ENCODE measurements at places on chromosomes 16 and 17.

GRCh38 chr16:52581530-52581929, 34.6 kb upstream of the TOX3 start:
- DNase-seq: no peak

- DNase-seq: peak; percentile 72
Measured at GRCh38 chr16:68064791-68065365, 20.3 kb upstream of the NFATC3 start.

DNA sequence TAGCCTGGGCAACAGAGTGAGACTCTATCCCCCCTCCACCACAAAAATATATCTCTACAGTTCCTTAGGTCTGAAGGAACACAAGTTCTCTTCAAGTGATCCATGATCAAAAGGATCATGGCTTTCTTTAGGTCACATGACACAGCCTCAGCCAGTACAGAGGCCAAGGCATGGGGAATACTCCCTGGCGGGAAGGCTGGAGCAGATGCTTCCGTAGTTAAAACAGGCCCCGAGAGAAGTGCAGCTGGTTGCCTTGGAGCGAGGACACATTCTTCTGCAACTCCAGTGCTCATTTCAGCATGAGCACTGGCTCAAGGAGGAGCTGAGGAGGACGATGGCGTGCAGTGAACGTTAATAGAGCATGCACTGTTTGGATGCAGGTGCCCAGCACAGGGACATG, 13.5 kb downstream of the CDIP1 start:
- no peak for DNase-seq

DNA sequence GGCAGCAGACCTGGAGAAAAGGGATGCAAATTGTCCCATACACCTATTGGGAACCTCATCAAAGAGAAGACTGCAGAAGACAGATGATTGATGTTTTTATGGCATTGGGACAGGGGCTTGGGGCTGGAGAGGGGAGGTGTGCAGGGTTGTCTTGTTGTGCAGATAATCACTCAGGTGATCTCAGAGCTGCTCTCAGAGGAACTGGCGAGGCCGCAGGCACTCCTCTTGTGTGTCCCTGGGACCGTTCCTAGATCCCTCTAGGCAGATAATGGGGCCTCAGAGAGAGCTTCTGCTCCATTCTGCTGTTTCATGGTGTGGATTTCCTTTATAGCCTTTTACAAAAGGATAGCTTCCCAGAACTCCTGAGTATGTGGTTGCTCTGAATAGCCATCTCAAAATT, 1.6 kb downstream of the RNF213 start:
- no peak for DNase-seq

- no peak for DNase-seq
Measured at GRCh38 chr16:70345840-70346239, 863 bp upstream of the DDX19A start.

DNA sequence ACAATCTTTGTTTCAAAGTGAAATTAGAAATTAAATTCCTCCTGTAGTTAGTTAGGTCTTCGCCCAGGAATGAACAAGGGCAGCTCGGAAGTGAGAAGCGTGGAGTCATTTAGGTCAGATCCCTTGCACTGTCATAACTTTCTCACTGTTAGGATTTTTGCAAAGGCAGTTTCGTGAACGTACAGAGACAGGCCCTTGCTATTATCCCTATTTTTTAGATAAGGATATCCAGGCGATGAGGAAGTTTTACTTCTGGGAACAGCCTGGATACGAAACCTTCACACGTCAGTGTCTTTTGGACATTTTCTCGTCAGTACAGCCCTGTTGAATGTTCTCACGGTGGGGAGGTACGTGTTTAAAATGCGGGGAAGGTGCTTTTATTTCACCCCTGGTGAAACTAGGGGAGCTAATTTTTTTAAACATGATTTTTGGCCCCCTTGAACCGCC, 318 bp upstream of the RBL2 start:
- DNase-seq: no peak

DNA sequence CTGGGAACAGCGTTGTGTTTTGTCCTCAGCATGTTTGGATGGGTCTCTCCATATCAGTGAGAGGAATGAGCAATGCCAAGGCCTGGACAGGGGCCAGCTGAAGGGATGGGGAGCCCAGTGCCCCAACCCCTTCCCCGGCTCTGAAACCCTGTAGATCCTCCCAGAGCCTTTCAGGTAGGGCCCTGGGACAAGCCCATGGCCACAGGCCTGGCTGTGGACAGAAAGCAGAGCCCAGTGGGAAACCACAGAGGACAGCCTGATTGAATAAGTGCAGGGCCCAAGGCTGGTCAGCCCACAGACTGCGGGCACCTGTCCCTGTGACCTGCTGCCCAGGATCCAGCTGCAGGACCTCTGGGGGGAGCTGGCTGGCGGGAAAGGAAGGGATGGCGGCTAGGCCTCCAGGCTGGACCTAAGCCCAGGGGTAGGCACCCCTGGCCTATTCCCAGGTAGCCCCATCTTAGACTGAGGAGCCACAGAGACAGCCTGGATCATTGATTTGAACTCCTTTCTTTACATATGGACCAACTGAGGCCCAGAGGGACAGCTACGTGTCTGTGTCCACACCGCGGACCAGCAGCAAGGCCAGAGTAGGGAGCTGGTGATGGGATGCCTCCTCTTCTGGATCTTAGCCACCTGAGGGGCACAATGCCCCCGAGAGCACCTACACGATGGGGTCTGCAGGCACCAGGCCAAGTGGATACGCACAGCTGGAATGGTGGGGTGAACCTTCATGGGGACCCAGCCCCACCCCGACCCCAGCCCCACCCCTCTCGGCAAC, 1.3 kb downstream of the CCDC102A start:
- no peak for DNase-seq

DNA sequence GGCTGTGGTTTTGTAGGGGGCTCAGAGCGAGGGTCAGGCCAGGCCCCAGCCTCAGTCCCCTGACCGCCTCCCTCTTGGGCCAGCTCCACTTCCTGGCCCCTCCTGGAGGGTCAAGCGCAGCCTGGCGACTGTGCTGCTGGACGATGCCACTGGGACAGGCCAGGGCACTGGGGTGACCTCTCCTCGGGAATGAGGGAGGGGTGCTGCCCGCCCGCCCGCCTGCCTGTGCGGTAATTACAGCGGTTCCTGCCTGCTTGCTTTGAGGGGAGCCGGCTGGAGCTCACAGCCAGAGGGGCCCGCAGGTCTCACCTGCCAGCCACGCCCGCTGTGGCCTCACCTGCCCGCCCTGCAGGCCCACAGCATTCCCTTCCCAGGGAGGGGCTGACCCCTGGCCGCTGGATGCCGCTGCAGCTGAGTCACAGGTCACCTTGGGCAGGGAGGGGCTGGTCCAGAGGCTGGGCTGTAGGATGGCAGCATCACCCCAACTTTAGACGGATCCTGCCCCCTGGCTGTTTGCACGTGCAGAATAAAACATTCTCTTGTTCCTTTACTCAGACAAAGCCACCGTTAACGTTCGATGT, 76.7 kb upstream of the CBX4 start:
- no peak for DNase-seq

GRCh38 chr17:2385240-2386210, 15.3 kb downstream of the MNT start:
- DNase-seq: no peak

GRCh38 chr16:57799600-57800199, 2.6 kb downstream of the KIFC3 start:
- DNase-seq: no peak

- DNase-seq: no peak
Measured at GRCh38 chr16:13377143-13377542, 475.7 kb downstream of the SHISA9 start.

GRCh38 chr16:25109643-25110042, 1.9 kb upstream of the LCMT1 start:
- DNase-seq: no peak

DNA sequence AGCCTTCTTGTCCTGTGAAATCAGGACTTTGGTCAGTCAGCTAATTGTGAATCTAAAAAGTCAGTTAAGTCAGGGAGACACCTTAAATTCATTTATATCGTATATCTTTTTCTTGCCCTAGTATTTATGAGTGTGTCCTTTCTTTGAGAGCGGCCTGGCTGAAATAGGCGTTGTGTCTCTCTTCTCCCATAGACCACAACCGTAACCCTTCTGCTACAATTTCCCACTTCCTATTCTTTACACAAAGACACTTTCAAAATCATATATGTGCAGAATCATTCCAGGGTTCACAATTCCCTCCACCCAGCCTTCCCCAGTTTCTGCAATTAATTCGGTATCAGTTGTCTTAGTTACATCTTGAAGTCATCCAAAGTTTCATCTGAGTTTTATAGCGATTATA, 14.0 kb upstream of the COTL1 start:
- no peak for DNase-seq

DNA sequence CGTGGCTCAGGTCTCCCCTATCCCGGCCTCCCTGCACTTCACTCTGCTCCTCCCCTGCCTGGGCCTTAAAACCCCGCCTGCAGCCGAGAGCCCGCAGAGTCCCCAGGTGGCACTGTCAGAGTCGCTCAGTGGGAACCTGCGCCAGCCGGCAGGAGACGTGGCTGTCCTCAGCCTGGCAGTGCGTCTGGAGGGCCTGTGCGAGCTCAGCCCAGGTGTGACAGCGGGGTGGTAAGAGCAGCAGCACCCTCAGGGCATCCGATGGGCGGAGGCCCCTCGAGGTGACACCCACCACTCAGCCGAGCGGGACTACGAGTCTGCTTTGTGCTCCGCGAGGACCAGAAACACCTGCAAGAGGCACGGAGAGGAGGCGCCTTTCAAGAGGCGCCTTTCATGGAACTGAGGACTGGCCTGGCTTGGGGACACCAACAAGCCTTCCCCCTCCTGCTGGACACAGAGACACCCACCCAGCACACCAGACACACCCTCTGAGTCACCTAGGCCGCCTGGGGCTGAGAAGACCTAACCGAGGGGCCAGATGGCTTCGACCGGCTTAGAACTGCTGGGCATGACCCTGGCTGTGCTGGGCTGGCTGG, at the start of gene CLDN9:
Gene CLDN9 (plus strand): TSS at position 96 of the 593 bp plus-strand sequence. CDS start 440 bp downstream, at position 536.
- no peak for DNase-seq

- no peak for DNase-seq
Measured at GRCh38 chr16:70753694-70754325, 47.1 kb downstream of the VAC14 start.

DNA sequence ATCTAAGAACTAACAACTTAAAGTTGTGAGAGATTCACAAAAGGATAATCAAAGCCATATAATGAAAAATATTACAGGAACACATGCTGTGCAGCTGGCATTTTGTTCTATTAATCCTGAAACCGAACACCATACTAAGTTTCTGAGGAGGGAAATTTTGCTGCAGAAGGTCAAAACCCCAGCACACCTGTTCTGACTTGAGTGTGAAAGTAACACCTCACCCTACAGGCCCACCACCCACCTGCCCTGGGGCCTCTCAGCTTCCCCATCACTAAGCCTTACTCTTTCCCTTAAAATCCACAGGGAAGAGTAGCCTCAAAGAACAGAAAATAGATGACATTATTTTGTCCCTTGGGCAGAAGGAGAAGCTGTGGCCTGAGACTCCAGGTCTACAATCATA, 44.8 kb downstream of the STAT5A start:
- no peak for DNase-seq

DNA sequence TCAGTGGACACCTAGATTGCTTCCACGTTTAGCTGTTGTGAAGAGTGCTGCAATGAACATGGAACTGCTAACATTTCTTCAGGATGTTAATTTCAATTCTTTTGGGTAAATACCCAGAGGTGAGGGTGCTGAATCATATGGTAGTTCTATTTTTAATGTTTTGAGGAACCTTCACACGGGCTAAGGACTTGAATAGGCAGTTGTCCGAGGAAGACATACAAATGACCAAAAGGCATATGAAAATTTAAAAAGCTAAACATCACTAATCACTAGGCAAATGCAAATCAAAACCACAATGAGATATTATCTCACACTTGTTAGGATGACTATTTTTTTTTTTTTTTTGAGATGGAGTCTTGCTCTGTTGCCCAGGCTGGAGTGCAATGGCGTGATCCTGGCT, 173.3 kb downstream of the PRKCB start:
- DNase-seq: no peak

- no peak for DNase-seq
Measured at GRCh38 chr17:17416007-17416399, 60.8 kb upstream of the MED9 start.

DNA sequence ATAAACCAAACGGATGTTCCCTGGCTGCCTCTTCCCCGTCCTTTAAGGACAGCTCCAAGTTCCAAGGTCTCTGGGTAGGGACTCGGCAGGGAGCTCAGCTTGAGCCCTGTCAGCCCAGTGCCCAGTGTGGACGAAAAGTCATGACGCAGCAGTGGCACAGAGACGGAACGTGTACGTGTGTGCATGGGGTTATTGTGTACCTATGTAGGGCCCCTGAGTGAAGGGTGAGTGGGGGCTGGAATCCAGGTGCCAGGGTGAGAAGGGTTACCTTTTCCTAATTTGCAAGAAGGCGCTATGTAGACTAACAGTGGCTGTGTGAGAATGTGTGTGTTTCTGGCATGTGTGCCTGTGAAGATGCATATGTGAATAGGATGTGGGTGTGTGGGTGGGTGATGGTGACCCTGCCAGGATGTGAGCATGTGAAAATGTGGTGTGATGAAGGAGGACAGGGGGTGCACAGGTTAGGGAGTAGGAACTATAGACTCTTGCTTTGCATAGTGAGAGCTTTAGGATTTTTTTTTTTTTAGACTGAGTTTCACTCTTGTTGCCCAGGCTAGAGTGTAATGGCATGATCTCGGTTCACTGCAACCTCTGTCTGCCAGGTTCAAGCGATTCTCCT, 6.0 kb downstream of the SCN4A start:
- DNase-seq: no peak

GRCh38 chr17:81396722-81397313, 1.6 kb downstream of the BAHCC1 start:
- DNase-seq: peak; percentile 30

DNA sequence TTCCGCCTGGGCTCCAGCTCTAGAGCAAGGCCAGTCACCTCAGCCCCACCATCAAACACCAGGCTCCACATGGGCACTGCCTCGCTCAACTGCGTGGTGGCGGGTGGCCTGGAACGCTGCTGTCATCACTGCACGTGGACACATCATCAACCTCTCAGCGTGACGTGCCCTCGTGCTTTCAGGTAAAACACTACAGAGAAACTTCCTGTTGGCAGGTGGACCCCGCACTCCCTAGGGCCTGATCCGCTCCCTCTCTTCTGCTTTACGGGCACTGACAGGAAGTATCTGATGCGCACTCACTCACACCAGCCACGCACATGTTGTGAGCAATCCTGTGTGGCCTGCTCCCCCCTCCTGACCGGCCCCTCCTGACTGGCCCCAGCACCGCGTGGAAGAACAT, 87.4 kb downstream of the ANKRD11 start:
- DNase-seq: no peak

DNA sequence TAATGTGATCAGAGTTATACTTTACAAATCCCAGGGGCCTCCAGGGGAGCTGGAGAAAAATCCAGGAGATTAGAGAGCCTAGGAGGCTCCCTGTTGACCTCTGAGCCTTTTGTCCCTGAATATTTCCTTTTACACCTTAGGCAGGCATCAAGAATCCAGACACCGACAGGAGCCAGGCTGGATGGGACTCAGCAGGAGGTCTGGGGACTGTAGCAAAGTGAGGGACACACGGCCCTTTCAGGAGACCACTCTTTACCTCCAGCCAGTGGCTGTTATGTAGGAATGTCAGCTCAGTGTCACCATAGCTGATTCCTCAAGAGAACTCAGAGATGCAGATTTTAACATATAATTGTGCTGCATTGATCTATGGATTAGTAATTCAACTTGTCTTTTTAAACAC, 198.4 kb downstream of the SHISA9 start:
- DNase-seq: no peak

GRCh38 chr17:42153919-42154742, 658 bp downstream of the RAB5C start:
- DNase-seq: no peak

- DNase-seq: no peak
Measured at GRCh38 chr16:57419506-57419905, 14.9 kb downstream of the CCL17 start.

All from activated T-helper 2 cell treated with anti-CD3 and anti-CD28 coated beads, Interferon-gamma antibody, Interleukin-2, Interleukin-4, amounts not matched to agents 10 μg/mL and 5 μg/mL and 100 μg/mL, durations not matched to agents 14 hours and 24 hours and 36 hours (primary cell).